Naive thymus-derived CD4-positive, alpha-beta T cell (primary cell): ENCODE measurements at places on chromosomes 5 and 9.

- H3K27ac ChIP-seq, result no peak overlapping the region
- no peak for DNase-seq
- no peaks in the 10 kb centered on the region for H3K27me3 ChIP-seq
Observed at GRCh38 chr5:35990520-35990919, 670 bp downstream of the UGT3A1 start.

DNA sequence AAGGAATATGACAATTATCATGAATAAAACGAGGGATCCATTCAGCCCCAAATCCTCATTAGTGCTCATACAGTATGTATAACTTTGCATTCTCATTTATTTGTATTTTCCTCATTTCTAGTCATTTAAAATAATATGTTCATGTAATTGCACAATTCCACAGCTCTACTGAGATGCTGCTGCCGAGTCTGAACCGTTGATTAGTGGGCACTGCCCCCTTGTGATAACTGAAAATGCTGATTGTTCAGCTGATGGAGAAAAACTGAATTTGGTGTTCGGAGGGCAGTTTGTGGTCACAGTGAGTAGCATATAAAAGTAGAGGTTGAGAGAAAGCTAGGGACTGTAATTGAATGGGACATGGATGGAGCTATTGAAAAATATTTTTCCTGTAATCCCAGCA is 12.2 kb upstream of the GPR151 start:
- DNase-seq, result no peak
- H3K4me1 ChIP-seq, result no peaks in the 10 kb centered on the region
- H3K36me3 ChIP-seq, result no peaks in the 10 kb centered on the region
- H3K4me3 ChIP-seq, result no peak overlapping the region
- H3K27ac ChIP-seq, result no peak overlapping the region
- H3K27me3 ChIP-seq, result no peaks in the 10 kb centered on the region

- H3K27me3 ChIP-seq, result no peaks in the 10 kb centered on the region
- no peak overlapping the region for H3K27ac ChIP-seq
- H3K36me3 ChIP-seq, result no peaks in the 10 kb centered on the region
- no peaks in the 10 kb centered on the region for H3K4me1 ChIP-seq
- DNase-seq, result no peak
Observed at GRCh38 chr5:19488786-19489185, 499.2 kb downstream of the CDH18 start.

- H3K27me3 ChIP-seq, result no peaks in the 10 kb centered on the region
- no peak for DNase-seq
- H3K4me3 ChIP-seq, result no peak overlapping the region
- H3K4me1 ChIP-seq, result peaks cover 10% of the 10 kb centered on the region
- no peaks in the 10 kb centered on the region for H3K36me3 ChIP-seq
- no peak overlapping the region for H3K27ac ChIP-seq
Observed at GRCh38 chr9:126857261-126857960, 3.0 kb upstream of the ZBTB34 start.

DNA sequence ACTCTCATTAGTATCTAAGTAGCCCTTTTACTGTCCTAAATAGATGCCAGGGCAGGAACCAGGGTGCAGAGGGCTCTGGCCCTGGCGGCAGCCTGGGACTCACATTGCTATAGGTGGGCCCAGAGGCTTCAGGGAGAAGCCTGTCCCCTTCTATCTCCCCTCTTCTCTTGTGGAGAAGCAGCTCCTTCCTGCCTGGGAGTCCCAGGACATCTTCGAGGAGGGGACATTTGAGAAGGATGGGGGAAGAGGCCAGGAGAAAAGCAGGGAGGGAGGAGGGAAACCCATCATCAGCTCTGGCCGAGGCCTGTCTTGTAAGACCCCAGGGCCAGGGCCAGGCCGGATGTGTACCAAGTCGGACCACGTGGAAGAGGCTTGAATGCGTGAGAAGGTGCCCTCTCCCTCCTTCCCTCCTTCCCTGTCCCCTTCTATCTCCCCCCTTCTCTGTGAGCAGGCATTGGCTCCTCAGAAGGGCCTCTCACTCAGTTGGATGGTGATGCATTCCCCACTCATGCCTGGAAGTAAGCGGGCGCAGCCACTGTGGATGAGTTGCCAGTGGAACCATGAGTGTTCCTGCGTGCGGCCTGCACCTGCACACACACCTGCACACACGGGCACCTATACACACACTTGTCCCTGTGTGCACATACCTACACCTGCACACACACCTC is 20.7 kb upstream of the LPCAT1 start:
- no peaks in the 10 kb centered on the region for H3K36me3 ChIP-seq
- H3K27me3 ChIP-seq, result no peaks in the 10 kb centered on the region
- H3K27ac ChIP-seq, result no peak overlapping the region
- no peak for DNase-seq

GRCh38 chr5:3598769-3599211 is 3.2 kb downstream of the IRX1 start:
- H3K4me3 ChIP-seq, result no peak overlapping the region
- no peaks in the 10 kb centered on the region for H3K36me3 ChIP-seq
- no peaks in the 10 kb centered on the region for H3K4me1 ChIP-seq
- H3K27ac ChIP-seq, result no peak overlapping the region
- no peak for DNase-seq

DNA sequence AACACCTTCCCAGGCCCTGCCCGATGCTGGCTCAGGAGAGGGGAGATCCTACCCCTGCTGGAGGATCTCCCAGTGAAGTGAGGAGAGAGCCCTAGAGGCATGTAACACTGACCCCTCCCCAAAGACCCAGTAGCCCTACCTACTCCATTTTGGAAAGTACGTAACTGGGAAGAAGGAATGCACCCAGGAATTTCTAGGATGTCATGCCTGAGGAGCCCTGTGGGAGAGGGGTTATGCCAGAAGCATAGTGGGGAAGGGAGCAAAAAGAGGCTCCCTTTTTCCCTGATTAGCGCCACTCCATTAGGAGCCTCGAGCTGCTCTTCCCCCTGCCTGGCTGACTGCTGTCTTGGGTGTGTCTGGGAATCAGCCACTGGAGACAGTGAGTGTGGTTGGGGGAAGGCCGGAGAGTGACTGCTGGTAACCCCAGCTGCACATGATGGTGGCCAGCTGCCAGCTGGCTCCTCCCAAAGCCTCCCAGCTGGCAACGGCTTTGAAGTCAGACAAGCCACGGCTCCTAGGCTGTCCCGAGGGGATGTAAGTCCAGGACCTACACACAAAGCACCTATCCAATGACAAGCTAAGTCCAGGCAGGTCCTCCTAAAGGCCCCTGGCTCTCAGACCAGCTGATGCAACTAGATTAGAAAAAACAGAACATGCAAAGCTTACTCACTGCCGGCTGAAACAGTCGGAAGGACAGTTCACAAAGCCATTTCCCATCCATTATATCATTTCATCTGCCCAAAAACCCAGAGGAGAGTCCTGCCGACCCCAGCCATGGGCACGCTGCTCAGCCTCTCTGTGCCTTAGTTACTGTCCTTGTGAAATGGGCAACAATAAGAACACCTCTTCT is 136.5 kb upstream of the ABCA1 start:
- no peaks in the 10 kb centered on the region for H3K27me3 ChIP-seq
- H3K4me3 ChIP-seq, result no peak overlapping the region
- DNase-seq, result no peak

DNA sequence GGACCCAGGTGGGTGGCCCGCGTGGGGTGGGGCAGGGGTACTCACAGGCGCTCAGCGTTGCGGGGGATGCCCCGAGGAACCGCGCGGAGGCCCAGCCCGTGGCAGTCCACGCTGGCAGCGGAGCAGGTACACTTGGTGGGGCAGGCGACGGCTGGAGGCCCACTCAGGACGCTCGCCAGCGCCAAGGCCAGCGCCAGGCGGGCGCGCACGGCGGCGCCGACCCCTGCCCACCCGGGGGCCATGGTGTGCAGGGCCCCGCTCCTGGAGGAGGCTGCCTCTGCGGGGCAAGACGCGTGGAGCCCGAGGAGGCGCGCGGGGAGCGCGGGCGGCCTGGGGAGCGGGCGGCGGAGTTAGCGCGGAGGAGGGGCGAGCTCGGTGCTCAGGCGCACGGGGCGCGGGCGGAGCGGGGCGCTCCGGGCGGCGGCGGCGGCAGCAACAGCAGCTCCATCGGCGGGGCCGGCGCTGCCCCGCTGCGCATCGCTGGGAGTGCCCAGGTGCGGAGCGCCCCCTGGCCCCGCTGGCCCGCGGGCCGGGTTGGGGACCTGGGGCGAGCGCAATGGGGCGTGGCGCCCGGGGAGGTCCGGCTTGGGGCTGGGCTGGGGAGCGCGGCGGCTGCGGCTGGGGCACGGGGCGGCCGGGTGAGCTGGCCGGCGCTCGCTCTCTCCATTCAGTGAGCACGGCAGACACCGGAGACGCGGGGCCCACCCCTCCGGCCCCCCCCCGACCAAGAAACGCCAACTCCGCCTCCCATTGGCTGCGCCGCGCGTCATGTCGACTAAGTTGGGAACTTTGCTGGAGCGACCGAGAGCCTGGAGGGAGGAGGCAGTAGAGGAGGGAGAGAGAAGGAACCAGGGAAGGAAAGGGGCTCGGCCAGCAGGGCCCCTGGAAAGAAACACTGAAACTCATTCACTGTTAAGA is at the start of gene SLIT3:
SLIT3 (minus strand) TSS at position 672 of the 918 bp plus-strand sequence; CDS start at position 242, 430 bp downstream.
- no peak within 1 kb of the TSS for H3K4me3 ChIP-seq
- DNase-seq, result no peak
- H3K4me1 ChIP-seq, result no peaks in the 10 kb centered on the region

DNA sequence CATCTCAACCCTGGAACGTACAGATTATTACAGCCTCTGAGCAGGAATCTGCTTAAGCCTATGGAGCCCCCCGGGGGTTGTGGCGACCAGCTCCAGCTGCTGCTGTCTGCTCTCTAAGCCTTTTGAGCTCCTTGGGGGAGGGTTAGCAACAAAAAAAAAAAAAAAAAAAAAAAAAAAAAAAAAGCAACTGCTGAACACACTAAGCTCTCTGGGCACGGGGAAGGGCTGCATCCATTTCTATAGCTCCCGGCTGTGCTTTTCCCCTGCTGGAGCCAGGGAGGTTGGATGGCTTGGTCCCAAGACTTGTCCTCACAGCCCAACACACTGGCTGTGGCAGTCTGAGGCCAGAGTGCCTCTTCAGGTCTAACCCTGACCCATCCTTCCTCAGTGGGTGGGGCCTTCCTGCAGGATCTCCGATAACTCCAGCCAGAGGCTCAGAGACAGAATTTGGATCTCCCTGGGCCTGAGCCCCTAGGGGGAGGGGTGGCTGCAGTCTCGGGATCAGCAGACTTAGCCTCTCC is 82.1 kb downstream of the FBN2 start:
- no peak overlapping the region for H3K4me3 ChIP-seq
- no peak overlapping the region for H3K27ac ChIP-seq
